ENCODE measurements at places on chromosomes 4 and X.

DNA sequence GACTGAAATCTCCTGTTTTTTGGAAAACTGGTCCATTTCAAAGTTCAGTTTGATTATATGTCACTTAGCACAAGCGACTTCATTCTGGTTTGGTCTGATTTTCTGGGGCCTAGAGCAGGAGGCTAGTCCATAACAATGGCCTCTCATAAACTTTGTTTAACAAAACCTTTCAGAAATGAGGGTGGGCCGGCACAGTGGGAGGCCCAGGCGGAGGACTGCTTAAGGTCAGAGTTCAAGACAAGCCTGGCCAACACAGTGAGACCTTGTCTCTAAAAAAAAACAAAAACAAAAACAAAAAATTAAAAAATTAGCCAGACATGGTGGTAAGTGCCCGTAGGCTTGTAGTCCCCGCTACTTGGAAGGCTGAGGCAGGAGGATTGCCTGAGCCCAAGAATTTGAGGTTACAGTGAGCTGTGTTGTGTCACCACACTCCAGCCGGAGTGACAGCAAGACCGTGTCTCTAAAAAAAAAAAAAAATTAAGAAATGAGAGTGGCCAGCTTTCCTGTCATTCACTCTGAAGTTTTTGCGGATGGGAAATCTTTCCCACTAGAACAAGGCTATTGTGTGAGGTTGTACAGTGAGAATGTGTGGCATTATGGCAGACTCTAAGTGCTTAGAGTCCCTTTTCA is 1.2 kb upstream of the PLAC8 start:
- DNase-seq, result no peak

DNA sequence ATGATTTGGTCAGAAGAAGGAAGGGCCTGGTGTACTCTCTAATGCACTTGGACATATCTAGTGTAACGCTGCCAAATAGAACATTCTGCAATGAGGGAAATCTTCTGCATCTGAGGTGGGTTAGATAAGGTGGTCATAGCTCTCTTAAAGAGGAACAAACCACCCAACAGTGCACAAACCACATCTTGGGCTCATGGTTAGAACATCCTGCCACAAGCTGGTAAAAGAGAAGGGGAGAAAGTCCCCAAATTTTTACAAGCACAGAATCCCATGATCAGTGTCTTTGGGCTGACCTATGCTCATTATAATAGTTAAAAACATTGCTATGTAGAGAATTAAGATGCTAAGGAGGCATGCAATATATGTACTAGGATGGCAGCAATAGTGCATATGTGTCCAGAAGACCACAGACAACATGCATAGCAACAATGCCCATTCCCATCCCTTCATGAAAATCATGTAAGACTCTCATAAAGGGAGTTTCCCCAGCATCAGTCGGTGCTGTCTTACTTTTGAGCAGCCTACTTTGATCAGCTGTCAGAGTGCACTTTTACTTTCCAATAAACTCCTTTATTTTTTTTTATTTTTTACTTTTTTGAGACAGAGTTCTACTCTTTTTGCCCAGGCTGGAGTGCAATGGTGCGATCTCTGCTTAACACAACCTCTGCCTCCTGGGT is 99.7 kb upstream of the SLC7A11 start:
- DNase-seq, result peak; percentile 26

DNA sequence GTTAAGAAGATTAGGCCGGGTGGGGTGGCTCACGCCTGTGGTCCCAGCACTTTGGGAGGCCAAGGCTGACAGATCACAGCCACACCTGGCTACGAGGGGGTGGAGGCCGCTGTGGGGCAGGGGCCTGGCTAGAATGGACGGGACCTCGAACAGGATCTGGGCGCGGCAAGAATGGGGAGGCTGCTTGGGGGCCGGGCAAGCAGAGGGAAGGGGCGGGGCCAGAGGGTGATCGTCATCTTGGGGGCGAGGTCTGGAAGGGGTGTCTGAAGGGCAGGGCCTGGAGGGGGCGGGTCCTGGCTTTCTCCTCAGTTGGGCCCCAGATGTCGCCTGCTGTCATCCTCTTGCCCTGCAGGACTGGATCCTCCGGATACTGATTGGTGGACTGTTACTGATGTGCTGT is 57.3 kb upstream of the ENPEP start:
- no peak for DNase-seq

DNA sequence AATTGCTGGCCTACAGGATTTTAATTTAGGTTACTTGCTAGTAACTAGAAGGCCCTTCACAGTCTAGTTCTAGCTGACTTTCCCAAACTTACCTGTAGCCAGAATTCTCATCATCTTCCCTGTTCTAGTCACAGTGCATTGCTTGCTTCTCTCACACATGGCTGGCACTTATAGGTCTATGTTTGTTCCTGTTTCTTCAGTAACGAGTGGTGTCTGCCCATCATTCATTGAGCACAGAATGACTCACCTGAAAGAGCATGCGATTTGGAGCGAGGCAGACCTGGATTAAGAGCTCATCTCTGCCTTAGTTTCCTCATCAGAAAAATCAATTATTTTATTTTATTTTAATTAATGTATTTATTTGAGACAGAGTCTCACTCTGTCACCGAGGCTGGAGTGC is 201.7 kb upstream of the ANK2 start:
- no peak for DNase-seq

GRCh38 chrX:22912616-22913015 is 87.1 kb upstream of the DDX53 start:
- DNase-seq, result no peak

- DNase-seq, result no peak
Observed at GRCh38 chr4:78781924-78782323, 5.8 kb downstream of the BMP2K start.

DNA sequence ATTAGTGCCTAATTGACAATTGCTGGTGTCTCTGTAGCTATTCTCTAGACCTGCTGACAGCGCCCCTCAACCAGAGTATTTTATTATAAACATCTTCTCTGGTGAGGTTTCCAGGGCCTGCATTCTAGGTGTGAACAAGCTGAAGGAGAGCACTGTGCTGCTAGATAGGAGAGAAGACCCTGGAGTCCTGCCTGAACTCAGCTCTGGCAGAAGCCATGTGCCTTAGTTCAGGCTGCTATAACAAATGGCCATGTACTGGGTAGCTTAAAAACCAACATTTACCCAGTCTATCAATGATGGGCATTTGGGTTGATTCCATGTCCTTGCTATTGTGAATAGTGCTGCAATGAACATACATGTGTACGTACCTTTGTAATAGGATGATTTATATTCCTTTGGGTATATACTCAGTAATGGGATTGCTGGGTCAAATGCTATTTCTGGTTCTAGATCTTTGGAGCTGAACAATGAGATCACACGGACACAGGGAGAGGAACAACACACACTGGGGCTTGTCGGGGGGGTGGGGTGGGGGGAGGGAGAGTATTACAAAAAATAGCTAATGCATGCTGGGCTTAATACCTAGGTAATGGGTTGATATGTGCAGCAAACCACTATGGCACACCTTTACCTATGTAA is 185.5 kb upstream of the CPEB2 start:
- no peak for DNase-seq

- no peak for DNase-seq
Observed at GRCh38 chr4:95362906-95363558, 185.7 kb downstream of the UNC5C start.

DNA sequence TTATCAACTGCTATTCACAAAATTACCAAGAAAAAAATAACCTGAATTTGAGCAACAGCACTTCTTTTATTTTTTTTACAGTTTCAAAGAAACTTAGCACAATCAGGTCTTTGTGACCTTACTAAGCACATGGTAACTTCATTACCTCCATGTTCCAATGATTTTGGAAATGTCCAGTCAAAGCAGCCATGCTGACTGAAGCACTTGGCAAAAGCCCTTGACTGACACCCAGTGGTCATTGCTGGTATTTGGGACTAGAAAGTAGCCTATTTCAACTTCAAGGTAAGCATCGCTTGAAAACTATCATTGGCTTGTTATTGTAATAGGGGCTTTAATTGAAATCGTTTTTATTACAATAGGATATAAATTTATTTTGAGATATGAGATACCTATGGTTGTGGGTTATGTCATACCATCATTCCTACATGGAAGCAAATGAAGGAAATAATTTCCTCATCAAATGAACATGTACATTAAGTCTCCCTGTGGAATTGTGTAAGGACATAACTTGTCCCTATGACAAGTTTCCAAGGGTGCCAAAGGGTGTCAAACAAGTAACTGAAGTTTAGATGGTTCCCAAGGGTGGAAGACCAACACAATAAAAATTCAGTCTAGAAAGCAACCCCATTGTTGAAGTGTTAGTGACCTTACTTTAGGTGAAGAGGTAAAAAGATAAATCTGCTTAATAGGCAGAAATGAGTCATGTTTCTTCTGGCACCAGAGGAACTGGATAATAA is 15.2 kb upstream of the ANXA10 start:
- DNase-seq, result peak; percentile 34

DNA sequence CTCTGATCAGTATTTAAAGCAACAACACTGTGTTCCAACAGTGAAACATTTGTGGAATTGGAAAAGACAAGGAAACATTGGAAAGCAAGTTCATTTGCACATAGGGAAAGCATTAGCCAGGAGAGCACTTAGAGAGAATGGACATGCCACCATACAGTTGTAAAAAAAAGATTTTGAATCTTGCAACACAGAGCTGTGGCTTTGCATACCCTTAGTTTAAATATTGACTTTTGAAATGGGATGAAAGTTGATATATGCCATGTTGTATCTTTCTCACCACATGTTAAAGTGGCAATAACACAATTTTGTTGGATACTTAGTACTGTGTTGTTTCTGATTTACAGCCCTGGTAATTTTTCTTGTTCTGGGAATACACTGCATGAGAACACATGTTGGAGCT is 208.1 kb downstream of the BMPR1B start:
- DNase-seq, result no peak

- no peak for DNase-seq
Observed at GRCh38 chrX:135347381-135348016, 38.2 kb downstream of the ETDC start.

GRCh38 chrX:154030266-154030665 is 10.6 kb upstream of the IRAK1 start:
- no peak for DNase-seq

- DNase-seq, result no peak
Observed at GRCh38 chr4:154590329-154591006, at the start of gene FGA. Gene FGA (minus strand): TSS chr4:154590742. CDS start chr4:154590687, 55 bp downstream.

- DNase-seq, result no peak
Observed at GRCh38 chr4:51885363-51885762, 42.4 kb downstream of the DCUN1D4 start.

- DNase-seq, result no peak
Observed at GRCh38 chrX:50723006-50723405, 91.0 kb downstream of the SHROOM4 start.

DNA sequence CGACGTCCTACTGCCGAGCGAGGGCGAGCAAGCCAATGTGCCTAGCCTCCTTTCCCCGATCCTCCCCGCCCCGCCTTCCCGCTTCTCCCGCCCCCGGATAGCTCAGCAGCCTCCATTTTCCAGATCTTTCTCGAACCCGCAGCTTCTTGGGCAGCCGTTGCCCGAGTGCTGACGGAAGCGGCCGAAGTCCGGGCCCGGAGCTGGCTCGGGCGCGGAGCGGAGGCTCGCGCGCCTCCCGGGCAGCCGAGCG is 172 bp upstream of the HSPA4L start:
- DNase-seq, result no peak

DNA sequence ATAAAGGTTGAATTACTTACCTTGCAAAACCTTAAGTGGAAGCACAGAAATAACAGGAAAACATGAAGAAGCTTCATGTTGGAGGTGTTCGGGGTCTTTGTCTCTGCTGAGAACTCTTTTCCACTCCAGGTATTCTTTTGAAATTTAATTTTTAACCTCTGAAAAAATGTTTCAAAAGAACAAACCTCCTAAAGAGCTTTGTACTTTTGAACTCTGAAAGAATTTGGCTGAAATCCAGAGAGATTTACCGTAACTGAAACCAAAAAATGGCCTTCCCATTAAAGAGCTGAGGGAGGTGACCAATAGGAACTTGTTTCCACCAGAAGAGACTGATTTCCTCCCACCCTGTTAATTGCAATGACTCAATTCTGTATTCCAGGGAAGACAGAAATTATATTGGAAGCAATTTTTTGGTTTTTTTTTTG is at the start of gene CFI:
TSS of gene CFI (minus strand) at position 105 of the 425 bp plus-strand sequence. CDS start at position 77, 28 bp downstream.
- no peak for DNase-seq

- no peak for DNase-seq
Observed at GRCh38 chr4:15254236-15254880, 173.5 kb upstream of the C1QTNF7 start.

DNA sequence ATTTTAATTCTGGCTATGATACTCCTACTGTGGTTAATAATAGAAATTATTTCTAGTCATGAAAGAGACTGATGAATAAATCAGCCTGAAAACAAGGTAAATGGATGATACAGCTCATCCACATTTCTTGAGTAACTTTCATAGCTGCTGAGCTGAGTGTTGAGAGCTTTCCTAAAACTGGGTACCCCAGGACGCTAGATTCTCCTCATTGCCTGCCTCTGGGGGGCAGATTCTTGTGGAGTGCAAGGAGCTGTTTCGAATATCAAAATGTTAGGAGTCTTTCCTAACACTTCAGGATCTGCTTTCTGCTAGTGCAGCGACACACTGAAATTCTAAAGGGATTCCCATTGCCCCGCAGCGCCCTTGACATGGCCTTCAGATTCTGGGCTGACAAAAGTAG is 2.1 kb downstream of the MND1 start:
- DNase-seq, result no peak

- DNase-seq, result peak; percentile 29
Observed at GRCh38 chrX:109704563-109704962, 28.5 kb downstream of the ACSL4 start.

GRCh38 chr4:176443646-176444409 is 124.1 kb downstream of the SPCS3 start:
- DNase-seq, result no peak

- DNase-seq, result no peak
Observed at GRCh38 chrX:16559206-16559619, 90.7 kb upstream of the S100G start.

DNA sequence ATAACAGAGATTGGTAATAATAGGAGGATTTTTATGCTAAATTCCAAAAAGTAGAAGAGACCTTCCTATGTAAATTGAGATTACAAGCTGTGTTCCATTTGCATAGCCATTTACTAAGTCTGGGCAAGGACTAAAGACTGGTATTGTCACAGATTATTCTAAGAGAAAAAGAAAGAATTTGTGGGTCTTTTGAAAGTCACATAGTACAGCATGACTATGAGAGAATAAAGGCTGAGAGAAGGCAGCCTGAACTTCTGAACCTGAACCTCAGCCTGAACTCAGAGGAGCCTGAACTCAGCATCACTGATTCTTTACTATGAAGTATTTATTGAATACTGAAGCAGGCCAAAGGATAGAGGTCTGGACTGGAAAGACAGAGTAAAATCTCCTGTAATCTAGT is 297.5 kb downstream of the STPG2 start:
- DNase-seq, result no peak

- no peak for DNase-seq
Observed at GRCh38 chr4:107691378-107691777, 28.7 kb downstream of the PAPSS1 start.

GRCh38 chr4:159766241-159766640 is 663.4 kb downstream of the RAPGEF2 start:
- no peak for DNase-seq

GRCh38 chr4:131207589-131207988 is 1941.5 kb upstream of the PCDH10 start:
- DNase-seq, result no peak

- no peak for DNase-seq
Observed at GRCh38 chr4:110915301-110915700, 292.4 kb upstream of the PITX2 start.
